Stimulated activated CD4-positive, alpha-beta T cell treated with anti-CD3 and anti-CD28 coated beads, Interleukin-15, amount 100 ng/mL, for 24 hours (primary cell): ENCODE measurements at places on chromosomes 7 and 10.

DNA sequence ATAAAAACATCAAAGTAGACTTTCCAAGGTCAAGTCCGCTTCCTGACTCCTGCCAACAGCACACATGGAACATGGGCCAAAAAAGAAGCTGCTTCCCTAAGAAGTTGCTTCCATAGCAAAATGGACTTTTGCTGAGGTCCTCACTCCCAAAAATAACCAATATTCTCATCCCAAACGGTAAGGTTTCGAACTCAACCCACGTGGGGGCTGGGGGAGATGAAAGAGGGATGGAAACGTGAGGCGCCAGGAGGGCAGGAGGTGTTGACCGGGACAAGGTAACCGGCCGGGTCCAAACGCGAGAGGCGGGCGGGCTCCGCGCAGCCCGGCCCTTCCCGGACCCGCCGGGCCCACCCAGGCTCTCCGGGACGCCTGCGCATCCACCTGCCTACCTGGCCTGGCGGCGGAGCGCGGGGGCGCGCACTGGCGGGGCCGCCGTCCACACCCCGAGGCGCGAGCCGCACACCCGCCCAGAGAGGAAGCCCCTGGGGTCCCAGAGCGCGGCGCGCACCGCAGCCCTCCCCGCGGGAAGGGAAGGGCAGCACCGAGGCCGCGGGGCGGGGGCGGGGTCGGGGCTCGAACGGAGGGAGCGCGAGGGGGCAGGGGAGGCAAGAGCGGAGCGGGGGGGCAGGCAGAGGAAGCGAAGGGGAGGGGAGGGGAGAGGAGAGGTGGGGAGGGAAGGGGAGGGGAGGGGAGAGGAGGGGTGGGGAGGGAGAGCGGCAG lies 742 bp downstream of the LMBR1 start:
- peak; percentile 72 for DNase-seq

- DNase-seq: no peak
Measured at GRCh38 chr7:143013473-143013872, 13.5 kb downstream of the OR9A2 start.

- no peak for DNase-seq
Measured at GRCh38 chr10:36313142-36313541, 671.0 kb upstream of the FZD8 start.

DNA sequence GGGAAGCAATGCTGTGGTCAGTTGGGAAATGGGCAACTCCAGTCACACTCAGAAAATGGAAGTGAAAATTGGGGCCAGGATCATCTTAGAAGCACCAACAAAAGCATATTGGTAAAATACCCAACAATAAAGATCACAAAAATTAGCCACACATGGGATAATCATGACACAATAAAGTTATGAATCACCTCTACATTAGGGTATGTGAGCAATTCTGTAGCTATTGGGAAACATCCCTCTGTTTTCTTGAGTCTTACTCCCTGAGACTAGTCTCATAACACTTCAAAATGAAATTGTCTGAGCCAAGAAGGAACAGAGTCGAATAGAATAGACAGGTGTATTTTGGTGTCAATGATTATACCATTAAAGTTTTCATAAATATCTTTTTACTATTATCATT lies 178.3 kb downstream of the DYNC1I1 start:
- no peak for DNase-seq
